ENCODE measurements at places on chromosomes 2 and 18.

GRCh38 chr18:43588838-43589237 is 311.5 kb upstream of the SYT4 start:
- DNase-seq, result no peak

DNA sequence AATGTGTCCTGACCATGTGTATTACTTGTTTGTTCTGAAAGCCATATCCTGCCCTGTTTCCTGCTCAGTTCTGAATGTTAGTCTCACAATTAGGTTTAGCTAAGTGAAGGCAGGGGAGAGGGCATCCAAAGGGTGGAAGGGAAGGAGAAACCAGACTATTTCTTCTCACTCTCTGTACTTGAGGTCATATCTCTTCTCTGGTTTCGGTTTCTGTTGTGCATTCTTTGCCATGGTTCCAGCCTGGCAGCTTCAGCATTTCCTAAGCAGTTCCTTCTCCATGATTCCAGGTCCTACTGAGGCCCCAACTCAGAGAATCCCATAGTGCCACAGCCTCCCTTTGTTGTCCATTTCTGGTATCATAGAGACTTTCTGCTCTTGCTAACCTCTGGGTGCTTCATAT is 40.3 kb upstream of the HNMT start:
- DNase-seq, result no peak

- DNase-seq, result no peak
These were observed 232.7 kb downstream of the METTL4 start for GRCh38 chr18:2338601-2339000.

DNA sequence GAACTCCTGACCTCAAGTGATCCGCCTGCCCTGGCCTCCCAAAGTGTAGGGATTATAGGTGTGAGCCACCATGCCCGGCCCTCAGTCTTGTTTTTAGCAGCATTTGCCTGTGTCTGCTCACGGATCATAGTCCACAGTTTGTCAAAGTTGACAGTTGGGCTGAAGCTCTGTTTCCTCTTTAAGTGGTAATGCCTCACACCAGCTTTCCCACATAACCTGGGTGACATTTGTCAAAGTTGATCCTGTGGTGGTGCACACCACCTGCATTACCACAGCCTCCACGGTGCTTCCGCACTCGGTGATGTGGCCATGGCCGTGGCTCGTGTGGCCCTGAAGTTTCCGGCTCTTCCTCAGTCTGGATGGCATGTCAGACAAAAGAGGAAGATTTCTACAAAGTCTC is 27.1 kb downstream of the RAB31 start:
- no peak for DNase-seq

GRCh38 chr2:241636182-241637017 is 558 bp downstream of the THAP4 start:
- peak; percentile 65 for DNase-seq

DNA sequence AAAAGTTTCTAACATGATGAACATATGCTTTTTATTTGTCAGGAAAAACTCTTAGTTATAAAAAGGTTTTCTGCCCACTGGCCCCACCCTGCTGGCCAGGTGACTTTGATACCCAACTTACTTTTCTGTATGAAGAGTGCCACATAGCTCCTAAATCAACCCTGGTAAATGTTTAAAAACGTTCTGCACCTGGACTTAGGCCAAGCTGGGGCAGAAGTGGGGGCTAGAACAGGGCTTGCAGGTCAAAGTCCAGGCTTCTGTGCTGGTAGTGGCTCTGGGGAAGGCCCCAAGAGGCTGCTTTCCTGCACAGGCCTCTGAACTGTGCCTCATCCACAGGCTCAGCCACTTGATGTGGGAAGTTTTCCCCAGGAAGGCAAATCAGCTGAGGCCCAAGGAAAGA is 171.7 kb downstream of the ANKRD30B start:
- no peak for DNase-seq

DNA sequence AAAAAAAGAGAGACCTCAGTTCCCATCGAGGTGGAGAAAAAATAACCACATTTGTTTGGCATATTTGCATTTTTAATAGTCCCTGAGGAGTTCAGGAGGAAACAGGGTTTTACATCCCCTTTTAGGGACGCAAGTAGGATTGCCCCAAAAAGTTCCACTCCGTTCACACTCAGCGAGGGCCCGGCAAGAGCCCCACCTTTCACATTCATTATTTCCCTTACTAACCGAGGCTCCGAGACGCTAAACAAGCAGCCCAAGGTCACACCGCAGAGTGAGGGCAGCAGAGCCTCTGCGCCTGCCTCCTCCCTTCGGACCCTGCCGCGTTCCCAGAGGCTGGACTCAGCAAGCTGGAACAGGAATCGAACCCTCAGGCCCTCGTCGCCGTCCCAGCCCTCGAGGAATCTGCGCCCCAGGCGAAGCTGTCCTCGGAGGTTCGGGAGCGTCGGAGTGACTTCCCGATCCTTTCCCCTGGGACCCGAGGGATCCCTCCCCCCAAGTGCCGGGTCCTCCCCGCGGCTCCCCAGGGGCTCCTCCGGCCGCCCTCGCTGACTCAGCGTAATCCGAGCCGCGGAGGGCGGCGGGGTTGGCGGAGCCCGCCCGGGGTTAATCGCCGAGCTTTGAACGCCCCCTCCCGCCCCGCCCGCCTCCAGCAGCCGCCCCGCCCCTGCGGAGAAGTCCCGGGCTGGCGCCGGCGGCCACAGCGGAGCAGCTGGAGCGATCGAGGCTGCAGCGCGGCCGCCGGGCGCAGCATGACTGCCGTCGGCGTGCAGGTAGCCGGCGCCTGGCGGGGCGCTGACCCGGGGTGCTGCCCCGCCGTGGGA is at the start of gene TMEM37:
TSS of gene TMEM37 (plus strand) at position 700 of the 821 bp plus-strand sequence. CDS start at position 750, 50 bp downstream.
- peak; percentile 77 for DNase-seq

- no peak for DNase-seq
These were observed 265.8 kb downstream of the ALK start for GRCh38 chr2:29655391-29656086.

- no peak for DNase-seq
These were observed 10.2 kb downstream of the LPIN2 start for GRCh38 chr18:3002732-3003131.

GRCh38 chr18:40259115-40259835 is 1695.8 kb upstream of the PIK3C3 start:
- DNase-seq, result no peak

GRCh38 chr18:5543773-5544389 is at the start of gene EPB41L3:
EPB41L3 (minus strand) TSS chr18:5543997; CDS start chr18:5489183, 54,814 bp downstream.
- DNase-seq, result no peak

DNA sequence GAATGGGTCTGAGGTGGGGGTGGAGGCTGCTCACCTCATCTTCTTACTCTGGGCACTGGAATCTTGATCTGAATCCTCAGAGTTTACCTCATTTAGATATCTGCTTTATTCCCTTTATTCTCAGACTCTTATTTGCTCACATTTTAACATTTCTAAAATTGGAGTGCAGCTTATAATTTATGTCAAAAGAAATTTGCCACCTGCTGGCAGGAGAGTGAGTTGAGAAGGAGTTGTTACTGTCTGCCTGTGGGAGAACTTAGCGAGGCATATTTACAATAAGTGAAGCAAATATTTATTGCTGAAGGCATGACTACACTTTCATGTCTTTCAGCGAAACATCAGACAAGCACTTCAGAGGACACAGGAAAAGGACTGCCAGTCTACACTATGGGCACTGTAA is 16.4 kb upstream of the KIAA2012 start:
- no peak for DNase-seq

- no peak for DNase-seq
These were observed 273.6 kb downstream of the PAX3 start for GRCh38 chr2:222024932-222025880.

- no peak for DNase-seq
These were observed 15.6 kb downstream of the SLC39A10 start for GRCh38 chr2:195672674-195673073.

GRCh38 chr18:42340423-42341009 is 385.5 kb downstream of the PIK3C3 start:
- no peak for DNase-seq

DNA sequence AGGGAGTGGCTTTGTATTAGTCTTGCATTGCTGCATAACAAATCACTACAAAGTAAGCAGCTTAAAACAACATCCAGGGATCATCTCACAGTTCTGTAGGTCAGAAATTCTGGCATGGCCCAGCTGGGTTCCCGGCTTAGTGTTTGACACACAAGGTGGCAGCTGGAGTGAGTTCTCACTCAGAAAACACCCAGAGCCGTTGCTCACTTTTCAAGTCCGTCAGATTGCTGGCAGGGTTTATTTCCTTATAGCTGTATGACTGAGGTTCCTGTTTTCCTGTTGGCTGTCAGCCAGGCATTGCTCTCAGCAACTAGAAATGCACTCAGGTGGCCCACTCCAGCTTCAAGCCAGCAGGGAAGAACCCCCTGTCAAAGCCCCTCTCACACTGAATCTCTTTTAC is 324.1 kb downstream of the CCDC178 start:
- DNase-seq, result no peak

DNA sequence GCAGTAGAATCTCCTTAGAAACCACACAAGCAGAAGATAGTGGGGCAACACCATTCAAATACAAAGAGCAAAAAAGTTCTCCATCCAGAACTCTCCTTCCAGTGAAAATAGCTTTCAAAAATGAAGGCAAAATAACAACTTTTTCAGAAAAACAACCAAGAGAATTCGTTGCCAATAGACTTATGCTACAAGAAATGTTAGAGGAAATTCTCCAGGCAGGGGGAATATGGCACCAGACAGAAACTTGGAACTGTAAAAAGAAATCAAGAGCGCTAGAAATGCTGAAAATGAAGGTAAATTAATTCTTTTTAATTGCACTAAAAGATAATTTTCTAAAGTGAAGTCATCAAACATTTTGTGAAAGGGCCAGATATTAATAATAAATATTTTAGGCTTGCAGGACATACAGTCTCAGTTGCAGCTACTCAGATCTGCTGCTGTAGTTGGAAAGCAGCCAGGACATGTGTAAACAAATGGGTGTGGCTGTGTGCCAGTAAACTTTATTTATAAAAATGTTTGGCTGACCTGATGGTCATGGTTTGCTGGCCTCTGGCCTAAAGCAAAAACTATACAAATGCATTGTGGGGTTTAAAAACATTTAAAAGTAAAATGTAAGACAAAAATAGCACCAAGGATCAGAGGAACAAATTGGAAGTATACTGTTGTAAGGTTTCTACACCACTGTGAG is 73.7 kb upstream of the TGFA start:
- peak; percentile 56 for DNase-seq

GRCh38 chr2:29702276-29702675 is 219.1 kb downstream of the ALK start:
- DNase-seq, result no peak

DNA sequence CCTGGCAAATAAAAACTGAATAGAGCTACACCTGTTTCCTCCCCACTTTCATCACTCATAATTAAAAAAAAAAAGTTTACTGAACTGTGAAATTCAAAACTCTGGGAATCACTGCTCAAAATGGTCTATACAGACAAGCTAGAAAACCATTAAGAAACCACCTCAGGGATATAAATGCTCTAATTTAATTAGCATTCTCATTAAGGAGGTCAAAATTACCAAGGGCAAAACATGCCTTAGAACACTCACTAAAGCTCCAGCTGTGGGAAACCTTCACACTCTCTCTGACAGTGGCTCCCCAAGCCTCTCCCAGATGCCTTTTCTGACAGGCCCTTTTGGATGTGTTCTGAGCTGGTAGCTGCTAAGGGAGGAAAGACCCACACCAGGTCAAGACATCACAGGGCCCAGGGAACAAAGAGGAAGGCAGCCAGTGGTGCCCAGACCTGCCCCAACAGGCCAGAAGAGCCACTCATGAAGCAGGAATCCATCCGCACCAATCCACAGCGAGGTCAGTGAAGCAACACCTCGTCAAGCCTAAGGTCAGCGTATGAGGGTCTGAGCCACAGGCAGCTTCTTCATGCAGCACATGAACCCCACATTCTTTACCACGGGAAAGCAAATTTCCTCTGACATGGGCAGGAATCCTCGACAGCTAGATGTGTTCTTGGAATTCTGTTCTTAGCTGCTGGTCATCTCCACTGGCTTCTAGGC is 35.6 kb downstream of the XDH start:
- DNase-seq, result no peak

GRCh38 chr18:35474884-35475283 is 22.9 kb downstream of the INO80C start:
- no peak for DNase-seq

GRCh38 chr2:150145299-150145692 is 342.2 kb downstream of the RND3 start:
- DNase-seq, result no peak

- DNase-seq, result no peak
These were observed 65.1 kb downstream of the CYB5A start for GRCh38 chr18:74226666-74227065.

- no peak for DNase-seq
These were observed 46.7 kb downstream of the SCN3A start for GRCh38 chr2:165157160-165157559.

DNA sequence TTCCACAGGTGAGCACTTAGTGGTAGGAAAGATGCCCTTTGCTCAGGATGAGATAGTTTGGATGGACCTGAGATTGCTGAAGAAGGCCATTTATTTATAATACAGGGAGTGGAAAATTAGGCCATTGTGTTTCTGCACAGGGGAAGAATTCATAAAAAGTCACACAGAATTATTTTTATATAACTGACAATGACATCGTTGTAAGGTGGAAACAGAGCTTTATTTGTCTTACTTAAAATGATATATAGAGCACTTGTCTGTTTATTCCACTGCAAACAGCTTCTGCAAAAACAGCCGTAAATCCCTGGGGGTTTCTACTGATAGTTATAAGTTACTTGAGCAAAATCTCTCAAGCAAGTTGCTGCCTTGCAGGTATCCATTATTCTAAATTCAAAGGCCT is 158.1 kb upstream of the ZNF521 start:
- no peak for DNase-seq

DNA sequence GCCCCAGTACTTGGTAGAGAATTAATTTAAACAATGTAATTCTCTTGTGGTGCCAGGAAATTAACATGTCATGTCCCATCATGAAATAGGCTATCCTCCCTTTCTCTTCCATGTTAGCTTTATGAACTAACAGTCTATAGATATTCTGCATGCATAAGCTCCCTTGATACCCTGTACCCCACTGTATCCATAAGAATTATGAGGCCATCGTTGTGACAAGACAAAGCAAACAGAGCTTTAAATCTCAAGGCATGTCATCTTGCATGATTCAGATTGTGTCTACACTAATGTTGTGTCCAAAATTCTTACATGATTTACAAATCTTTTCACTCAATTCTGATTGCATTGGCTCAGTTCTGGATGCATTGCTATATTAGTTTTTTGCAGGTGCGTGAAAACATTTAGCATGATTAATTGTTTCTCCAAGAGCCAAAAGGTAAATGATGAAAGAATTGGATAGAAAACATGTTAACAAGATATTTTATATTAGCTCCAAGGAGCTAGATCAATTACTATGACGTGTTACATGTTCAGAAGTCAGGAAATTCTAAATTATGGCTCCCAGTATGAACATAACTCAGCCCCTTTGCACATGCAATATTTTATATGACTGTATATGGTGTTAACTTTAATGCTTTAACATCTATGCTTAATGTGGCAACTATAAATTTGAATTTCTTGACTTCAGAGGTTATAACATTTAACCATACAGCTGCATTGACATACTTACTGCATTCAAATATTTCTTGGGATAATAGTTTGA is 620.3 kb downstream of the SLC4A3 start:
- DNase-seq, result no peak

GRCh38 chr2:126749537-126749936 is 93.6 kb downstream of the GYPC start:
- DNase-seq, result no peak

Measured in liver (tissue), 10 donors.